ENCODE measurements at places on chromosomes 3 and 15.

GRCh38 chr15:31263751-31264558 is 62.7 kb upstream of the KLF13 start:
- no peak for DNase-seq

GRCh38 chr3:120147072-120147871 is 53.0 kb upstream of the GSK3B start:
- no peak for DNase-seq

DNA sequence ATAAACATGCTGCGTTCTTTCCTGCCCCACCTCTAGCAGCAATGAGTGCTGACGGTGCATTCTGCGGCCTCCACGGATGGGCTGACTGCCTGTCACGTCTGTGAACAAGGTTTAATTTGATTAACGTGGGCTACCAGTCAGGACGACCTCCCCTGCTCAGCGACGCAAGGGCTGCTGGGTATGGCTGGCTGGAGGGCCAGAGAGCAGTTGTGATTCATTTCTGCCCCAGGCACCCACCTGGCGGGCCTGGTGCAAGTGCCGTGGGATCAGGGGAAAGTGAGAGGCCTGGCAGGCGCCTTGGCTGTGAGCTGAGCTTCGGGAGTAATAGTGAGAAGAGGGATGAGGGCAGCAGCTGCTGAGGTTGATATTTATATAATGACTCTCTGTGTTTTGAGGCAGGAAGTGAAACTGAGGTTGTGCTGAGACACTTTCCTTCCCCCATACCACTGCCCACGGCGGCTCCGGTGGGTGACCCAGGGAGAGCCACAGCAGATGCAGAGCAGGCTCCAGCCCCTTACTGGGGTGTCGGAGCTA is 190.4 kb upstream of the BCL6 start:
- no peak for DNase-seq

- DNase-seq: no peak
These were observed 377.7 kb upstream of the AGTR1 start for GRCh38 chr3:148319960-148320359.

DNA sequence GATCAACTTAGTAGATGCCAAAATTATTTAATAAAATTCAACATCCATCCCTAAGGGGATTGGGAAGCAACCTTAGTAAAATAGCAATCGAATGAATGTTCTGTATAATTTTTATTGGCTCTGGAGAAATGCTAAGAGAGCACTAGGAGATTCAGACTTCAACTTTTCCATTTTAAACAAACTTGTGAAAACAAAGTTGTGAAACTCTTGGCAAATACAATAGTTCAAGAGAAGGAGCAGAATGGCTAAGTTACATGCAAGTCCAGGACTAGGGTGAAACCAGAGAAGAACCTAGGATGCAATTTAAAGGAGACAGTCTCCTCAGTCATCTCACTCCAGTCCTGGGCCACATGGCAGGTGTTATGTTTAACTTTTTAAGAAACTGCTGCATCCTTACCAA is 16.7 kb upstream of the ZNF280D start:
- peak; percentile 78 for DNase-seq

- DNase-seq: peak; percentile 86
These were observed 67.7 kb downstream of the KLHL25 start for GRCh38 chr15:85727068-85727467.

GRCh38 chr3:123448536-123449101 is at the start of gene ADCY5:
Gene ADCY5 (minus strand): TSS chr3:123449090. CDS start chr3:123448545, 545 bp downstream.
- no peak for DNase-seq
